Right hindlimb (tissue), 1 donor: ENCODE measurements at places on chromosomes 4 and X.

GRCh38 chr4:20383969-20384368 lies 132.3 kb downstream of the SLIT2 start:
- no peak for DNase-seq

GRCh38 chr4:40223343-40223742 lies 26.5 kb downstream of the RHOH start:
- no peak for DNase-seq

DNA sequence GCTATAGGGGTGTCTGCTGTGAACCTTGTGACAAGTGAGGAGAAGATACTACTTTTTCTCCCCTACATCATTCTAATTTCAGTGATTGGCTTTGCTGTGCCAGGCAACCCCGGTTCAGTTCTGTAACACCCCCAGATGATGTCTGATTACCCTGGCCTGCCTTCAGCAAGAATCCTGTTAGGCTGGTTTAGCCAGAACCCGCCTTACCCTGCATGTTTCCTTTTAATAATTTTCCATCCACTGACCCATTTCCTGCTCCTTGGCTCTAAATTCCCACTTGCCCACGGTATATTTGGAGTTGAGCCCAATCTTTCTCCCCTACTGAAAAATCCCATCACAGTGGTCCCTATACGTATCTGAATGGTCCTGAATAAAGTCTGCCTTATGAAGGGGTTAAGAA lies 46.5 kb upstream of the HPSE start:
- no peak for DNase-seq

GRCh38 chr4:186724058-186724863 lies 605 bp upstream of the FAT1 start:
- peak; percentile 73 for DNase-seq

DNA sequence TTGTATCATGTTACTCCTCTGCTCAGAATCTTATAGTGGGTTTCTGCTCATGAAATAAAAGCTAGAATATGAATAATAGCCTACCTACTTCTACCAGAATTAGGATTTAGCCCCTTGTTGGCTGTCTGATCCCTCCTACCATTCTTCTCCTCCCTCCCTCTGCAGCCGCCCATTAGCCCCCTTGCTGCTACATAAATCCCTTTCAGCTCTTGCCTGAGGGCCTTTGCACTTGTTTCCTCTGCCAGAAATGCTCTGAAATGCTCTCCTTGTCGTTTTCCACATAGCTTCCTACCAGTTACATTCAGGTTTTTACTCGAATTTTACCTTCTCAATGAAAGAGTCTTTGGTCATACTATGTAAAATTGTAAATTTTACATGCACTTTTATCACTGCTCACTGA lies 159.2 kb downstream of the ADGRL3 start:
- DNase-seq, result no peak

DNA sequence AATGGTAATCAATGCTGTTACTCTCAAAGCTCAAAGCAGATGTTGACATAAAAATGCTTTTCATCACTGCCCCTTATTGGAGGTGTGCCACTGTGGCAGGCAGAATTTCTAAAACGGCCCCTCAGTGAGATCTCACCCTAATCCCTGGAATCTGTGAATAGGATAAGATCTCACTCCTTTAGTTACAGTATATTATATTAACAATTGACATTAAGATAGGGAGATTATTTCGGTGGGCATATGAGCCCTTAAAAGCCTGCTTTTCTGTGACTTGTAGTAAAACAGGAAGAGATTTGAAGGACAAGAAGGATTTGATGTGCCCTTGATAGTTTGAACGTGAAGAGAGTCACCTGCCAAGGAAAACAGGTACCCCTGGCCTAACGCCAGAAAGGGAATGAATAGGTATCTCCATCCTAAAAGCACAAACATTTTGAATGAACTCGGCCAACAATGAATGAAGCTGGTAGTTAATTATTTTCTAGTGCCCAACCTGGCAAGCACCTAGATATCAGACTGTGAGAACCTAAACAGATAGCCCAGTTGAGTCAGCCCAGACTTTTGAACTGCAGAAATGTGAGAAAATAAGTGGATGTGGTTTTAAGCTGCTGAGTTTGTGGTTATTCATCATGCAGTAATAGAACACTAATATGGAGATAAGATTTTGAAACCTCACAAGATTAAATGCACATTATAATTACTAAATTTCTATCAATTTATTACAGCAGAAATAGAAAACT lies 881.6 kb downstream of the PCDH18 start:
- DNase-seq, result no peak

GRCh38 chr4:49058306-49058705 lies 72.2 kb downstream of the CWH43 start:
- DNase-seq, result no peak

GRCh38 chr4:76897536-76898384 lies at the start of gene SOWAHB:
TSS of gene SOWAHB (minus strand) at chr4:76898144. CDS start at chr4:76897849, 295 bp downstream.
- DNase-seq, result peak; percentile 41

DNA sequence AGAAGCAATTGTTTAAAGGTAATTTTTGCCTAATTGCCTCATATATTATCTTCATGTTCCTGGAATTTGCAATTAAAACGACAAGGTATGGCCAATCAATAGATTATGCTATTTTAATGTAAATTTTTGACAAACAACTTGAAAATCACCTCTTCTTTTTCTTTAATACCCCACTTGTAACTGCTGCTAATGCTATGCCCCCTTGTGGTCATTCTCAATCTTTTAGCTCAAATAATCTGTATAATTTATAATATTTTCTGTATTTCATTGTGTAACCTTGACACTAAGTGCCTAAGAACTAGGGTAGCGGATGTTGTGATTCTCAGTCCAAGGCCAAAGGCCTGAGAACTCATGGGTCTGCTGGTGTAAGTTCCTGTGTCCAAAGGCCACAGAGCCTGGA lies 831.7 kb upstream of the POU3F4 start:
- DNase-seq, result no peak

GRCh38 chrX:140975472-140975871 lies 26.9 kb upstream of the SPANXB1 start:
- DNase-seq, result no peak

DNA sequence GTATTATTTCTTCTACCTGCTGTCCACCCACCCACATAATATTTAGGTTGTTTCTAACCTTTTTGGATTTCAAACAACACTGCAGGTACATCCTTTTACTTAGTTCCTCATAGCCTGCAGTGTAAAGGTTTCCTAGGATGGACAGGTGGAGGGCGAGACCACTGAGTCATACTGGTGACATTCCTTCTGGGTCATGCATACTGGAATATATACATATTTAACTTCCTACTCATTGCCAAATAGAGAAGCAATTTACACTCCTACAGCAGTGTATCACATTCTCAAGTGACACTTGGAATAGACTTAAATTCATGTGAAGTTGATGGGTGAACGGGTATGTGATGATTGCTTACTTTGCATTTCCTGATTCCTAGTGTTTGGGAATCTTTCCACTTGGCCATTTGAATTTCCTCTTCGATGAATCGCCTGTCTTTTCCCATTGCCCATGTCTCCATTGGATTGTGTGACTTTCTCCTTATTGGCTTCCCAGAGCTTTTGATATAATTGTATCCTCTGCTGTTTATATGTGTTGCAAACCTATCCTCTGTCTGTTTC lies 8.2 kb upstream of the PPP2R2C start:
- DNase-seq, result no peak

GRCh38 chr4:15149839-15150592 lies 147.7 kb downstream of the CPEB2 start:
- peak; percentile 75 for DNase-seq

DNA sequence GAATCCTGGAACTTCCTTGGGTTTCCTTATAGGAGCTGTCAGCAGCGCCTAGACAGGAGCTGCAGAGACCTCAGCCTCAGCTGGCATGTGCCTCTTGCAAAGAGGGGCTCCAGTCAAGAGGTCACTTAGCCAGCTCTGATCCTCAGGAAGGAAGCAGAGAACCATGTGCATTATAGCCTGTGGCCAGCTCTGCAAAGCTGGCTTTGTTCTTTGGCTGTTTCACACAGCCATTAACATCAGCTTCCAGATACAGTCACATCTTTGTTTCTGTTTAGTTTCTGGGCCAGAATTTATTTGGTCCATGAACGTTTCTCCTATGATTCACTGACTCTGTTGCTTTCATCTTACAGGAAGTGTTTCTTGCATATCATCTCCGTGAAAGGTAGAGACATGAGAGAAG lies 92.4 kb downstream of the CC2D2A start:
- no peak for DNase-seq

- peak; percentile 56 for DNase-seq
Observed at GRCh38 chr4:125316791-125317524, 2.2 kb downstream of the FAT4 start.

DNA sequence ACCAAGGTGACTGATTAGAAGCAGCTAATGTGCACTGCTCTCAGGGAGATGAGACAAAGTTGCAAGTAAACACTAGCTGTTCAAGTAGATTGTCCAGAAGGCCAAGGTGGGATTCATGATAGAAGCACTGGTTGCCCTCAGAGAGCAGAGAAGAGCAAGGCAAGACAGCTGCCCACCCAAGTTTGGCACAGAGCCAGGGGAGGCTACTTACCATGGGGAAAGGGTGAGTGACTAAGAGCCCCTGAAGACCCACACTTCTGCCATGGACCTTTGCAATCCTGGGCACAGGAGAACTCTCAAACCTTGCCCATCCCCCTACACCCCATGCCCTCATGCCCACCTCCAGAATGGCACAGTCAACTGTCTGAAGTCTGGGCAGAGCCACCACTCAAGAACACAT lies 68.3 kb downstream of the SPIN4 start:
- DNase-seq, result no peak

DNA sequence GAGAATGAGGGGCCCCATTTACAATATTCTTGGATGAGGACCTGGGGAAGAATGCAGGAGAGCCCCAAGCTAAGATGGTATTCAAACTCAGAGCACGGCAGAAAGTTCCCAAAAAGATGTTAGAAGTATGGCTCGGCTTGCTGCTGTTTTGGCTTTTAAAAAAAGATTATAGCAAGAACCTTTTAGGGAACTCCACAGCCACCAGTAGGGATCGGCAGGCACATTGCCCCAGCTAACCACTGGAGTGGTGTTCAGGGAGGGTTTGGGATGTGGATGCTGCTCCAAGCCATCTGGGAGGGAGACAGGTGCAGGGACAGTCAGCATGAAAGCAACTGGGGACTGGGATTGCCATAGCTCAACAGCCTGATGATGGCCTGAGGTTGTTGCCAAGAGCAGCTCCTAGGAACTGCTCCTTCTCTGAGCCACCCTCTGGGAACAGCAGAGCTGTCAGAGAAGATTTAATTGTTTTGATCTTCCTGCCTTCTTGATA lies 63.0 kb downstream of the SORBS2 start:
- no peak for DNase-seq

DNA sequence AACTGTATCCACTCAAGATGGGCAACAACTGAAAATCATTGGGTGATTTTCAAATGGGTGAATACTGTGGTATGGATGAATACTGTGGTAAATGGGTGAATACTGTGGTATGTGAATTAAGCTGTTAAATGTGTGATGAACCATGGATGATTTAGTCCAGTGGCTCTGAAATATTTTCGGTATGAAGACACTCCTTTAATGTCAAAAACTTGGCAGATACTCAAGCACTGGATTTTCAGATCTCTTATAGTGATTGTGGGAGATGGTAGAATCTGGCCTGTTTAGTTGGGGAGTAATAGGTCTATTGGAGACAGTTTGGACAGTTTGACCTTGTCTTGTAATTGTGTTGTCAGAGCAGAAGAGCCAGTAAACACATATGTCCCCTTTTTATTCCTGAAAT lies 45.7 kb downstream of the SSX7 start:
- no peak for DNase-seq

GRCh38 chr4:140219567-140219966 lies 65.6 kb upstream of the MAML3 start:
- DNase-seq, result no peak

- DNase-seq, result no peak
Observed at GRCh38 chr4:7753931-7754465, 185.7 kb downstream of the AFAP1 start.

GRCh38 chr4:169351872-169352271 lies 81.1 kb upstream of the SH3RF1 start:
- DNase-seq, result no peak
